ENCODE measurements at places on chromosomes 13 and 19.
A peak's percentile ranks its signal among the peaks of the same experiment; 100 is the strongest.

DNA sequence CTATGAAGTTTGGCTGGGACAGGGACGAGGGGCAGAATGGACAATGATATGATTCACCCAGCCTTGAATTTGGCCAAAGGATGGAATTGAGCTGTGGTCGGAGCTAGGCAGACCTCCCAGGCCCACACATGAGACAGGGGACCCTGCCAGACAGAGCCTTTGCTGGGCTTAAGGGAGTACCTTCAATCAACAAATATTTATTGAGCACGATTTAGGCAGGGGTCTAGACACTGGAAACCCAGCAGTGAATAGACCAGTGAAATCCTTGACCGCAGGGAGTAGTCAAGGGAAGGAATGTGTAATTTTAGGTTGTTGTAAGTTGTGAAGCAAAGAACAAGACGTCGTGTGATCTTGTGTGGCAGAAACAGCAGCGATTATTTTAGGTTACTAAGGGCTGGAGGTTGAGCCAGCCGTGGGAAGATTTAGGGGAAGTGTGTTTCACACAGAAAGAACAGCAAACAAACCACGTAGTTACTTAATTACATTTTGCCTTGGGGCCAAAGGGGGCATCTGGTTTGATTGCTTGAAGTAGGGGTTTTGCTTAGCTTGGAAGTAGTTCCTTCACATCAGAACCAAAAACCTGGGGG is 16.9 kb upstream of the AP1M2 start:
- no peak for DNase-seq

DNA sequence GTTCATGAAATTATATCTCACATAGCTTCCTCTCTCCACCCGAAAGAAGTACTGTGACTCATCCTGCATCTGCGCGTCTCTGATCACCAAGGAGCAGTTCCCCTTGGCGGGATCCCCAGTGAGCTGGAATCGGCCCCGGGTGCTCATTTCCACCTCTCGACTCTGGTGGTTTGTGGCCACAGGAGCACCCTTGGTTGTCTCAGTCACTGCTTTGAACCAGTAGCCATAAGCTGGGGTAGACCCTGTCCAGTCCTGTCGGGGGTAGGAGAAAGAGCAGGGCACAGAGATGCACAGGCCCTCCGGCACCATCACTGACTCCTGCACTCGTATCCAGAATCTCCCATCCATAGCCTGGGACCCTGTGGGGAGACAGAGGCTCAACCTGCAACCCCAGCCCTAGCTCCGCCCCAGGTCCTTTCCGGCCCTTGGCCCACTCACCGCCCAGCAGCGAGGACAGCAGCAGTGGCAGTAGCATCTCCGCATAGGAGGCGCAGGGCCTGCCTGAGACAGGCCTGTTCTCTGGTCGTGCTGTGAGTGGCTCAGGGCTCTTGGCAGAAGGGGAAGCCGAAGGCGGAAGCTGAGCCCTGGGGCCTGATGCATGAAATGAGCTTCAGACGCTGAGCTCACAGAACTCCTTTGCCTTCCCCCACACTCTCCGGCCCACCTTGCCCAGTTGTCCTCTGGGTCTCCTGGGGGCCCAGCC is at the start of gene SIGLEC10:
Gene SIGLEC10 (minus strand): TSS at position 536 of the 703 bp plus-strand sequence. CDS start 61 bp downstream, at position 475.
- DNase-seq: no peak

DNA sequence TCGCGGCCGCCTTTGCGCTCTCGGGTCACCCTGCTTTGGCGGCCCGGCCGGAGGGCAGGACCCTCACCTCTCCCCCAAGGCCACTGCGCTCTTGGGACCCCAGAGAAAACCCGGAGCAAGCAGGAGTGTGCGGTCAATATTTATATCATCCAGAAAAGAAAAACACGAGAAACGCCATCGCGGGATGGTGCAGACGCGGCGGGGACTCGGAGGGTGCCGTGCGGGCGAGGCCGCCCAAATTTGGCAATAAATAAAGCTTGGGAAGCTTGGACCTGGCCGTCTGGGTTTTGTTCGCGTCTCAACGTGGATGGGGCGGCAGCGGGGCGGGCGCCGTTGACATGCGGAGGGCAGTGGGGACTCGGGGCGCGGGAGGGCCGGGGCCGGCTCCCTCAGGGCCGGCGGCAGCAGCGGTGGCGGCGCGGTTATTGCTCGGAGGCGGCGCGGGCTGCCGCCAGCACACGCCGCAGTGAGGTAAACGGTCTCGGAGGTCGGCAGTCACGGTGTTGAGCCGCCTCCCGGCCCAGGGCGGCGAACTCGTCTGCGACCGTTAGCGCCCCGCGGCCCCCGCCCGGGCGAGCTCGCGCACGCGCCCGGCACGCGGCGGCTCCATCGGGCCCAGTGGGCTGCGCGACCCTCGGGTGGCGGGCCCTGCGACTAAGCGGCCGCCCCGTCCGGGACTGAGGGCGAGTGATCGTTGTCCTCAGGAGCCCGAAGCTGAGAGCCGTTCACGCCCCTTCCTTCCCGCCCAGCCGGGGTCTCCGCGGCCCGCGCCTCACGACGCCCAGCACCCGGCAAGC is 9.4 kb downstream of the CBARP start:
- no peak for DNase-seq

DNA sequence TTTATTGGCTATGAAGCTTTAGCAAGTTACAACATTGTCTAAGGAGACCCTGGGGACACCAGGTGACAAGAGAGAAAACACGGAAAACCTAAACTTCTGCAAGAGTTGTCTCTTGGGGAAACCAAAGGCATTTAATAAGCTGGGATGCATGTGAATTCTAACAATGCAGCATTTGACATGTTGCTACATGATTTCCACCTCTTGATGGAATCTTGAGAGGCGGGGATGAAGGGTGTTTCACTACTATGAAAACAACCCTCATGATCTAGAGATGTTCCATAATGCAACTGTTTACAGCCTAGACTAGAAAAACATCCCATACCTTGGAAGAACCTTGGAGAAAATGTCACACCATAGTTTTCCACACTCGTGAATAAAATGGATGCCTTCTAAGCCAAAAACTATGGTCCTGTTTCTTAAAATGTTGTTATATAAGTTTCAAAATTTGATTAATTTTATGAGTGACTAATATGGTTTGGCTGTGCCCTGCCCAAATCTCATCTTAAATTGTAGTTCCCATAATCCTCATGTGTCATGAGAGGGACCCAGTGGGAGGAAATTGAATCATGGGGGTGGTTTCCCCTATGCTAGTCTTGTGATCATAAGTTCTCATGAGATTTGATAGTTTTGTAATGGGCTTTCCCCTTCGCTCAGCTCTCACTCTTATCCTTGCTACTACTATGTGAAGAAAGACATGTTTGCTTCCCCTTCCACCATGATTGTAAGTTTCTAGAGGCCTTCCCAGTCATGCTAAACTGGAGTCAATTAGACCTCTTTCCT is 164.6 kb downstream of the TNFSF13B start:
- DNase-seq: no peak

- DNase-seq: peak; percentile 30
These were observed 7.1 kb downstream of the SERTM1 start for GRCh38 chr13:36680913-36681312.
